ENCODE measurements at places on chromosomes 6 and 20. TPM values are rescaled to one million over a fixed set of nuclear protein-coding genes. Genes with fewer than 3 reads are reported as not detected.

- no peak for DNase-seq
Observed at GRCh38 chr6:79186564-79186963, 47.9 kb downstream of the HMGN3 start.

GRCh38 chr6:84227044-84227433 lies 404 bp downstream of the CEP162 start:
- no peak for DNase-seq

- DNase-seq: no peak
Observed at GRCh38 chr6:26250698-26251044, 114.3 kb upstream of the BTN3A2 start.

- DNase-seq: no peak
Observed at GRCh38 chr6:24832794-24833193, 34.1 kb upstream of the ARMH2 start.

- DNase-seq: no peak
Observed at GRCh38 chr20:11920083-11920482, 2.4 kb downstream of the BTBD3 start.

GRCh38 chr20:57147185-57147584 lies 119.3 kb downstream of the BMP7 start:
- DNase-seq: no peak

DNA sequence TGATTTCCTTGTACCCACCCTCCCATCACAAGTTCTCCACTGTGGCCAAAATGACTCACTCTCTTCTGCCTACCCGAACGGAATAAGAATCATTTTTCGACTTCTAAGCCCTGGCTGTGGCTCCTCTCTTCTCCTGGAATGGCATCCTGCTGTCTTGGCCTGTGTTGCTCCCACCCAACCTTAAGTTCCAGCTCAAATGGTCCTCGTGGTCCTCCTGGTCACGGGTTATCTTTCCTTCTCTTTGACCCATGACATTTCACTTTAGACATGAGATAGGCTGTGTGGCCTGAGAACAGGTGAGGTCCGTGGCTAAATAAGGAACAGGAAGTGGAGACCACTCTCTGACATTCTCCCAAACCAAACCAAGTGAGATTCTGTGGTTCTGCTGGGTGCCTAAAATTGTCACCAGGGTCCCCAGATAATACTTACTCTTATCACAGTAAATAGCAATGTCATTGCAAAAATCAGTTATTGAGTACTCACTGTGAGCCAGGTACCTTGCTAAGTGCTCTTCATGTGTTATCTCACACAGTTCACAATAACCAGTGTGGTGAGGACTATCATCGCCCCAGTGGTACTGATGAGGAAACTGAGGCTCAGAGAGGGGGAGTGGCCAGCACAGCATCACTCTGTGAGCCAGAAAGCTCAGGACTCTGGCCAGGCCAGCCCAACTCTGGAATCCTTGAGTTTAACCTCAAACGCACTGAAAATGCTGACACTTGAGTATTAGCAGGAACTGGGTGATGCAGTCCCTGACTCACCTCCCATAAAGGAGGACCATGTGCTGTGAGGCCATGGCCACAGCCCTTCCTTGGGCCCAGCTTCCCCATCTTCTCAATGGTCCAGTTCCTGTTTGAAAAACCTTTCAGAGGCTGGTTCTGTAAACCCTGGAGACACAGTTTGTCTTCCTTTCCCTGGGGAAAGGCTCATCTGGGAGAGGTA lies 74.8 kb upstream of the SIRPA start:
- DNase-seq: no peak

GRCh38 chr6:10801224-10801848 lies 37.0 kb downstream of the MAK start:
- peak; percentile 42 for DNase-seq

GRCh38 chr6:52877786-52878185 lies 31.7 kb downstream of the GSTA3 start:
- DNase-seq: no peak

GRCh38 chr6:131652472-131652871 lies 15.4 kb downstream of the ENPP3 start:
- no peak for DNase-seq

Gene PSMB9
- polyA plus RNA-seq: 30.7 TPM

Gene SIRPD
- polyA plus RNA-seq: not detected

Gene POU3F2
- not detected for polyA plus RNA-seq

Gene MANEA
- polyA plus RNA-seq: 8.9 TPM

Gene OR2H1
- not detected for polyA plus RNA-seq

All from ovary (tissue), 10 donors.